ENCODE measurements at places on chromosomes 2 and 18.

GRCh38 chr18:12046751-12047335, 46.8 kb upstream of the ANKRD62 start:
- no peak for DNase-seq

DNA sequence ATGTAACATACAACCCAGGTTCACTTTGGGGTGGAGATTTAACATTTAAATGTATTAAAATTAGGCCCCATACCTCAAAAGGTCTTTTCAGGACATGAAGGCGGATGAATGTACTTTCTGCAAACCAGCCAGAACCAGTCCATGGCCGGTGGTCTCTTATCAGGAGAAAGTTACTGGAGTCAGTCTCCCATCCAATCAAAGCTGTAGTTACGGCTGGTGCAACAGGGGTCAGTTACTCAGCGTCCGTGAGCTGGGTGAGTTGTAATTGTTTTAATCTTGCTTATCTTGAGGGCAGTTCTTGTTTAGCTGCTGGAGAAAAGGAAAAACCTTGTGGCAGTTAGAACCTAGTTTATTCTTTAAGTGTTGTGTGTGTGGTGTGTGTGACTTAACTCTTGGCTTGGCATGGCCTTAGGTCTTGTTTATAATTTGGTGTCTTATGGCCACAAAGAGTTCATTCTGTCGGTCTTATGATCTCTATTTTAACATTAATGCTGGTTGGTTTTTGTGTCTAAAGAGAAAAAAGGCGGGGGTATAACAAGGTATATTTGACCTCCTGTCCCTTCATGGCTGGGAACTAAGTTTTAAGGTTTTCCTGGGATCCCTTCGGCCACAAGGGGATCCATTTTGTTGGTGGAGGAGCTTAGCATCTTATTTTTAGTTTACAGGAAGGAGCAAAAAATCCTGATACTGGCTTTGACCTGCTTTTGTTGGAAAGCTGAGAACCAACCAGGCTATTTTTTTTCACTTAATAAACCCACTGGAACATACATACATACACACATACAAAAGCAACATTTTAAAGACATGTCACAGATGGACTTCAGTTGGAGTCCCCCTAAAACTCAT, 143.5 kb upstream of the NCK2 start:
- no peak for DNase-seq

DNA sequence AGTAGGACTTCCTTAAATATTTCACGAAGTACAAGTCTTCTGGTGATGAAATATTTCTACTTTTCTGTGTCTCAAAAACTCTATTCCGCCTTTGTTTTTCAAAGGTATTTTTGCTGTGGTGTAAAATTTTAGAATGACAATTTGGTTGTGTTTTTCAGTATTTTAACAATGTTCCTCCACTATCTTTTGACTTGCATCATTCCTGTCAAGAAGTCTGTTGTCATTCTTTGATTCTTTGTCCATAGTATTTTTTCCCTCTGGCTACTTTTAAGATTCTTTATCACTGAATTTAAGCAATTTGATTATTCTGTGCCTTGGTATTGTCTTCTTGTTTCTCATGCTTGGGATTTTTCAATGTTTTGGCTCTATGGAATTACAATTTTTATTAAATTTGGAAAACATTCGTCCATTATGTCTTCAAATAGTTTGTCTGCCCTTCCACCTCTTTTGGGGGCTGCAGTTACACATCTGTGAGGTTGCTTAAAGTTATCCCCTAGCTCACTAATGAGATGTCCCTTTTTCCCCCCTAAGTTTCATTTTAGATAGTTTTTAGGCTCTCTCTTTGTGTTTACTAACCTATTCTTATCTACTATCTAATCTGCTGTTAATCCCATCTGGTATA, 76.0 kb downstream of the CAB39 start:
- no peak for DNase-seq

- DNase-seq, result no peak
These were observed 6.3 kb upstream of the TEX261 start for GRCh38 chr2:71000780-71001591.

DNA sequence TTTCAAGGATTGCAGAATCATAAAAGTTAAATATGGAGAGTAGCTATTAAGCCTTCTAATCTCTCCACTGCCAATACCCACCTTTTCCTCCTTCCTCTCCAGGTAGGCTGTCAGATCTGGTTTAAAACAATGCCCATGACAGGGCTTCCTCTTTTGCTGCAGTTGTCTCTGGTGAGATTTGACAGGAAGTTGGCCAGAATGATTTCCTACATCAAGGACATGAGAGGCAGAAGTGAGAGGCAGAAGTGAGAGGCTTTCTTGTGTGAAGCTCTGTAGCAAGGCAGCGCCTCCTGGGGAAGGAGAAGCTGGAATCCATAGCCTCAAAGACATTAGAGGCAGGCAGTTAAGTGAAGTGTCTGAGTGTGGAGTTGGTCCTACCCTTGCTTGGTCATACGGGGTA, 385.7 kb downstream of the HRH4 start:
- no peak for DNase-seq

DNA sequence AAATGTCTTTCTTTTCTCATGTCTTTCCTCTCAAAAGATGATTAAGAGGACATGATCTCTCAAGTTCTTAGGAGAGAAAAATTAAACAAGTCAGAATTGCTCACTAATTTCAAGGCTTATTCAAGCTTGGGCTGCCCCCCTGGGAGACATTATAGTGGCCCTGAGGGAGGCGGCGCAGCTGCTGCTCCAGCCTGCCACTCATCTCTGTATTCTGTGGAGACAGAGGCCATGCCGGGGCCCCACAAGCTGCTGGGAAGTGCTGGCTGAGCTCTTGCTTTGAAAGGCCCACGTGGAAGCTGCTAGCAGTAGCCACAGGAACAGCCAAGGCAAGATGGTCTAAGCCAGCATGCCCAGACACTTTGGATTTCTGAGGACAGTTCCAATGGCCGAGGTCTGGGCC, 267.4 kb downstream of the LNPK start:
- no peak for DNase-seq

DNA sequence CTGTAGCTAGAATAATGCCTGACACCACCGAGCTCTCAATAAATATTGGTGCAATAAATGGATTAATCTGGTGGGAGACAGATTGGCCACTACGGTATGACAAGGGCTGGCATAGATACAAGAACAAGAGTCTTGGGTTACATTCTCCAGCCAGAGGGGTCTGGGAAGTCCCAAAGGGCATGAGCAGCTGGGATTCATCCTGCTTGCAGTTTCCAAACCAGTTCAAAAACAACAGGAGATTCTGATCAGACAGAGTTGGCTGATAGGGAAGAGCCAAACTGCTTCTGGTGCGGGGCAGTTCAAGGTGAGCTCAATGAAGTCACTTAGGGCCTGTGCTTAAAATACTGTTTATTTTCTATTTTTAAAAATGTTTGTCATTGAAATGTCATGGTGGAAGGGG, 266.9 kb downstream of the TNS1 start:
- DNase-seq, result no peak
